ENCODE measurements at places on chromosomes 1 and 21.

DNA sequence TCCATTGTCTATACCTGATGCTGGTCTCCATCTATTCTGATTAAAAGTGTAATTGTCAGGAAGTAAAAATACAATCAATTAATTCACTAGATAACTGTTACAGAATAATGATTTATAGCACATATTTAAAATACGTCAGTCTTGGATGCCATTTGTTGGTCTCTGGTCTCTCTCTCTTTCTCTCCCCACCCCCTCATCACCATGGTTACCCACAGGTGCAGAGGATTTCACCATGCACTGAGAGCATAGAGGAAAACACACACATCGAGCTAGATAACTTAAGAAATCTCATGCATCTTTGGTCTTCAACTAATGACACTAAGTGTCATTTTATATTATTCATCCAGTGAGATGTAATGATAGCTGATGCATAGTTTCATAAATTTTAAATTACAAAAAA, 33.4 kb downstream of the LRRC53 start:
- DNase-seq = no peak

DNA sequence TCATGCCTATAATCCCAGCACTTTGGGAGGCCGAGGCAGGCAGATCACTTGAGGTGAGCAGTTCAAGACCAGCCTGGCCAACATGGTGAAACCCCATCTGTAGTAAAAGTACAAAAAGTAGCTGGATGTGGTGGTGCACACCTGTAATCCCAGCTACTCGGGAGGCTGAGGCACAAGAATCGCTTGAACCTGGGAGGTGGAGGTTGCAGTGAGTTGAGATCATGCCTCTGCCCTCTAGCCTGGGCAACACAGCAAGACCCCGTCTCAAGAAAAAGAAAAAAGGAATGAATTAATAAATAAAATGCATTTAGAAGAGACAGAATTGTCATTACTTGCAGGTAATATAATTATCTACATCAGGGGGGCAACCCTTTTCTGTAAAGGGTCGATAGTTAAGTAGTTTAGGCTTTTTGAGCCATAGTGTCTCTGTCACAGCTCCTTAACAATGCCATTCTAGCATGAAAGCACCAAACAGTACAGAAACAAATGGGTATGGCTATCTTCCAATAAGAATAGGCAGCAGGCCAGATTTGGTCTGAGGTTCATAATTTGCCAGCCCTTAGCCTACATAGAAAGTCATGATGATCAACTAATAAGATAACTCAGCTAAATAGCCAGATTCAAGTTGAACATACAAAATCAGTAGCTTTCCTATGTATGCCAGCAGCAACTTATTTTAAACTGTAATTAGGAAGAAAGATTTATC, 56.8 kb downstream of the RPRD2 start:
- DNase-seq = no peak

DNA sequence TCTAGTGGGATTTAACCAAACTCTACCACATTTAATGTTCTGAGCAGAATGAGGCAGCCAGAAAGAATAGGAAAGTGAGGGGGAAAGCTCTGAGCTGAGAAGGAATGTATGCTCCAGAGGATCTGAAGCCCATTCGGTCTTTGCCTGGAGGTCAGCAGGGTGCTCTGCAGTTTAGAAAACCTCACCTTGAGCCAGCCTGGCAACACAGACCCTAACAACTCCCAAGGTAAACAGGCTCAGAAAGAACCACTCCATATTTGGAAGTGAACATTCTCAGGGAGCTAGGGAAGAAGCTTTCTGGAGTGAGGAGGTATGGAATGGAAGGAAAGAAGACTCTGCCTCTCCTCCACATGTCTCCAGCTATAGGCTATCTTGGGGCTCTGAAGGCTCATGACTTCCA, 398.8 kb downstream of the SEC16B start:
- DNase-seq = no peak

DNA sequence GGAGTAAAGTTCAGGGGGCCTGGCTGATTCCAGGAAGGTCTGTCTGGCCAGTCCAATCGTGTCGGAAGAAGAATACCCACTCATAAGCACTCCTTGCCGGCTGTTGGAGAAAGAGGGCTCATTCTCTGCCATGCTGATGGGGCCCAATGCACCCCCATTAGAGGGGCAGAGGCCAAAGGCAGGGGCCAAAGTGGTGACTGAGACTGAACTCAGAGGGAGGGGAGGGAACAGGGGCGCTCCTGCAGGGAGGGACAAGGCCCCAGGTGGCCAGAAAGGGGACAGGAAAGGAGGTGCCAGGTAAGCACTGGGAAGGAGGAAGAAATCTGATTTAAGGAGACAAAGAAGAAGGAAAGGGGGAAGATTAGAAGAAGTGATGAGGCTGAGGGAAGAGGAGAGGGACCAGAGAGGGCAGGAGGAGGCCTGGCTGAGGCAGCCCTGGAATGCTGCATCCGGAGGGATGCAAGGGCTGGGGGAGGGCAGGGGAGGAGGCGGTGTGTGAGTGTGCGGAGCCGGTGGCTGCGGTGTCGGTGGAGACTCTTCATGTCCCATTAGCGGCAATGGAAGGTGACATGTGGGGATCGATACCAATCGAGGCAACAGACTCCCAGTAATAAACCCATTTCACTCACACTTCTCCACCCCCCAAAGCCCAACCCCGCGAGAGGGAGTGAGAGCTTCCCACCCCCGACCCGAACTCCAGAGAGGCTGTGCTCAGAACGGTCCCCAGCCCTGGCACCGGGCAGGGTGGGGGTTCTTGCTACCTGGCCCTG, 12.0 kb upstream of the ETV3L start:
- no peak for DNase-seq

DNA sequence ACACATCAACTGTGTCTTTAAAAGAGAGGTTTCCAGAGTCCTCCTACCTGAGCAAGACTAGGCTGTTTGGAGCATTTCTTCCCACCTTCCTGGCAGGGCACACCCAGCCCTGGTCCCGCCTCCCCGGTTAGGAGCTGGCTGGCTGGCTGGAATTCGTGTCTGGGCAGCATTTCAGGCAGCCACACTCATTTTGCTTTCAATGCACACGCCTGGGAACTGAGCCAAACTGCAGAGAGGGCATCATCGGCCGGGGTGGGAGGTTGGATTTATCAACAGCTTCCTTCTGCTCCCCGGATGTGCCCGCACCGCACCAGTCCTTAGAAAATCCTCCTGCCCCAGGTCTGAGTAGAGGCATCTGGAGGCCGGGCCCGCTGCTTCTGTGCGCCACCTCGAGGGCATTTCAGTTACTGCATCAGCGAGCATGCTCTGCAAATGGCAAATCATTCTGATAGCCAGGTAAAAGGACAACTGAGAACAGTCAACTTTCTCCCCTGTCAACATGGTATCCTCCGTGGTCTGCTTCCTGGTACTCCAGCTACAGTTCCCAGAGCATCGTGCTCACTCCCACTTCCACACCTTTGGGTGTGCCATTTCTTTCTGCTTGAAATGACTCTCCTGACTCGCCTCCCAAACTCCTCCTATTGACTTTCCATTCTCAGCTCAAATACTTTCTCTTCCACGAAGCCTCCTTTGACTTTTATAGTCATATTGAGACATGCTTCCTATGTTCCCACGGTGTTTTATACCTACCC, 20.6 kb downstream of the TCEA3 start:
- no peak for DNase-seq

- no peak for DNase-seq
These were observed 380 bp downstream of the MFN2 start for GRCh38 chr1:11980676-11980972.

DNA sequence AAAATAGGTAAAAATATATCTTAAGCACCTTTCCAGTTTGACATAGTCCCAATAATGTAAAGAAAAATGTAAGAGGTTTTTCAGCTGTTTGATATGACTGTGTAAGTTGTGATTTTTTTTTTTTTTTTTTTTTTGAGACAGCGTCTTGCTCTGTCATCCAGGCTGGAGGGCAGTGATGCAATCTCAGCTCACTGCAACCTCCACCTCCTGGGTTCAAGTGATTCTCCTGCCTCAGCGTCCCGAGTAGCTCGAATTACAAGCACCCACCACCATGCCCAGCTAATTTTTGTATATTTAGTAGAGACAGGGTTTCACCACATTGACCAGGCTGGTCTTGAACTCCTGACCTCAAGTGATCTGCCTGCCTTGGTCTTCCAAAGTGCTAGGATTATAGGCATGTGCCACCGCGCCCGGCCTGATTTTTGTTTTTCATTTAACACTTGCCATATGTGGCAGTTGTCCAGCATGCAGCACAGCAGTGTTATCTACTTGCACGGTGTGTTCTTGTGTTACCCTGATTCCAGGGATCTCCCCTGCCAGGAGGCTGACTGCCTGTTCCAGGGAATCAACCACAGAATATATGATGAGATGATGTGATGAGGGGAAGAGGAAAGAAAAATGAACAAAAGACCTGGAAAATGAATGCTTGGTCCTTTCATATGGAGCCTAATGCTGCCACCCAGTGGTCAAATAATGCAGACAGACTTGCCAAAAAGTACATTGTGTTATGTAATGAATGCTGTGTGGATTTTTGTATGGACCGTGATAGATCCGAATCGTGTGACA, 79.0 kb downstream of the RAVER2 start:
- no peak for DNase-seq

GRCh38 chr1:35085421-35085820, 6.2 kb downstream of the ZMYM1 start:
- no peak for DNase-seq

DNA sequence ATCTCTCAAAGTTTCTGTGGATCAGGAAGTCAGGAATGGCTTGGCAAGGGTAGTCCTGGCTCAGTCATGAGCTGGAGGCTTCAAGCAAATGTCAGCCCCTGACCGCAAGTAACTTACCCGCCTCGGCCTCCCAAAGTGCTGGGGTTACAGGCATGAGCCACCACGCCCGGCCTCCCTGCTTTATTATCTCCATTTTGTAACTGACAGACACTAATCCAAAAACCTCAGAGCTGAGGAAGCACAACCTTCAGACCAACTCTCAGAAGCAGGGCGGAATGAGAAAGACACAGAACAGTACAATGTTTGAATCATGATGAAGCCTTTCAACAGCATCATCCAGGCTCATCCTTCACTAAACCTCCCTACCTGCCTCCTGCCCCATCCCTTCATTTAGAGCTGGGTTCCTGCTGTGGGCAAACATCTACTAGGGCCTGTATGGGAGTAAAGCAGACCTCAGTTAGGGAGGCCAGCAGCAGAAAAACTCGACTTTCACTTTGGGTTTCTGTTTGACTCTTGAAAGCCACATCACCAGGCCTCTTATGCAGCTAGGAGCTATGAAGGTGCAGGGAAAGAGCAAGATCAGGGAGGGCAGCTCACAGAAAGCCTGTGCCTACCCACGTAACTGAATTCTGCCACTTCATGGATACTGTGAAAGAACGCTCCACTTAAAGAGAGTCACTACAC, 84.4 kb upstream of the RAB4A start:
- no peak for DNase-seq

DNA sequence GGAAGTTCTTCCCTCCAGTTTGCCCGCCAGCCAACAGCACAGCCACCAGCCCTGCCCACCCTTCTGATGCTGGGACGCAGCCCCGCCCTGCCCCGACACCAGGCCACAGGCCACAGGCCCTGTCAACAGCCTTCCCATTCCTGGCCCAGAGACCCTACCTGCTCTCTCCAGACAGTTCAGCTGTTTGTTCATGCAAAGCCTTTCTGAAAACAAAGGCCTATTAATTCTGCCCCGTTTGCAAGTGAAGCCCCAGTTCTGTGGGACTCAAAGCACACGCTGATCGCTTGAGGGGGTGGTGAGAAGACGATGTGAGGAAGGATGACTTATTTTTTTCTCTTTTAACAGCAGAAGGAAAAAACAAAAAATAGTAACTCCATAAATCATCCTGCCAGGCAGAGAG, 55.4 kb upstream of the KIF26B start:
- no peak for DNase-seq

DNA sequence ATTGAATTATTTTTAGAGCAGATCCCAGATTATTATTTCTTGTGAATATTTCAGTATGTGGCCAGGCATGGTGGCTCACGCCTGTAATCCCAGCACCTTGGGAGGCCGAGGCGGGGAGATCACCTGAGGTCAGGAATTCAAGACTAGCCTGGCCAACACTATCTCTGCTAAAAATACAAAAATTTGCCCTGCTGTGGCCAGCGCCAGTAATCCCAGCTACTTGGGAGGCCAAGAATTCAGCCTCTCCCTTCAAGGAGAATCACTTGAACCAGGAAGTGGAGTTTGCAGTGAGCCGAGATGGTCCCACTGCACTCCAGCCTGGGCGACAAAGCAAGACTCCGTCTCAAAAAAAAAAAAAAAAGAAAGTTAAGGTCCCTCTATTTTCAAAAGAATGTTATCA, 4.3 kb downstream of the OSBPL9 start:
- DNase-seq = no peak

- no peak for DNase-seq
These were observed 60.7 kb upstream of the TEKT2 start for GRCh38 chr1:36023098-36023769.

- DNase-seq = no peak
These were observed 50.5 kb upstream of the GPR52 start for GRCh38 chr1:174397261-174397660.

- no peak for DNase-seq
These were observed 90.7 kb upstream of the KIAA1614 start for GRCh38 chr1:180821970-180822369.

GRCh38 chr1:221223281-221223680, 344.0 kb downstream of the HLX start:
- no peak for DNase-seq

DNA sequence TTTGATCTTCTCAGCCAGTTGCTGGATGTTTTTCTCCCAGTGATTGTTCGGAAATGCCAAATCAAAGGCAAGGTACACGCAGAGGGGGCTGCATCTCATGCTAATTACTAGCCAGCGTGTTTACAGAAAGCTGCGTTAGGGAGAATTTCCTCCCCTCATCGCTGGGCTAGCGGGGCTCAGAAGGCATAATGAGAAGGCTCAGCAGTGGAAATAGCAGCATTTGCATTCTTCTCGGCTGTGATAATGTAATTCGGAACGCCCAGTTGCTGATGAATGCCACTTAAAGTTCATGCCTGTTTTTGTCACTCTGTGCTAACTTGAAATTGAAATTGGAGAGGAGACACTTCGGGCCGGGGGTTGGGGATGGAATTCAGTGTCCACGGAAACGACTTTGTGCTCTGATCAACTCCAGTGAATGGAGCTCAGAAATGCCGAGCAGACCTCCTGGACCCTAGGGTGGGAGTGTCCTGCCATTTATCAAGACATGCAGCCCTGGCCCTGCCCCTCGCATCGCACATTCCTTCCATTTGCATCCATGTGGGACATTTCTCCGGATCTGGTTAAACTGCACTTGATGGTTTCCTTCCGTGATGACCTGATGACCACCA, 313.4 kb upstream of the C1orf174 start:
- no peak for DNase-seq

Data from cortex of kidney (tissue), 1 donor.